ENCODE measurements at places on chromosomes 6 and 20. TPM values are rescaled to one million over a fixed set of nuclear protein-coding genes. Genes with fewer than 3 reads are reported as not detected.

WFDC10A gene
- not detected for total RNA-seq

CLDN20 gene
- 1.5 TPM for total RNA-seq

SIRPD gene
- not detected for total RNA-seq

DDX43 gene
- total RNA-seq: 2.0 TPM

CDC25B gene
- total RNA-seq: 45.6 TPM

CLPSL1 gene
- total RNA-seq: not detected

GABRR1 gene
- total RNA-seq: not detected

TRAPPC3L gene
- total RNA-seq: not detected

MACROD2 gene
- 4.0 TPM for total RNA-seq

C6orf47 gene
- 13.8 TPM for total RNA-seq

BPIFB1 gene
- total RNA-seq: not detected

GTSF1L gene
- total RNA-seq: not detected

PHACTR3 gene
- total RNA-seq: 5.4 TPM

ZNF334 gene
- 5.1 TPM for total RNA-seq

C2 gene
- 4.6 TPM for total RNA-seq

CGAS gene
- 6.9 TPM for total RNA-seq

ANGPT4 gene
- 0.63 TPM for total RNA-seq

SDCBP2 gene
- total RNA-seq: 3.1 TPM

VSTM2L gene
- total RNA-seq: not detected

POPDC3 gene
- 3.3 TPM for total RNA-seq

WFDC8 gene
- not detected for total RNA-seq

PHF1 gene
- total RNA-seq: 63.3 TPM

ARFGEF3 gene
- total RNA-seq: 5.9 TPM

SRC gene
- 23.4 TPM for total RNA-seq

ZNF337 gene
- 23.2 TPM for total RNA-seq

APOBEC2 gene
- not detected for total RNA-seq

UST gene
- total RNA-seq: 36.5 TPM
